ENCODE measurements at places on chromosomes 1 and 21.

DNA sequence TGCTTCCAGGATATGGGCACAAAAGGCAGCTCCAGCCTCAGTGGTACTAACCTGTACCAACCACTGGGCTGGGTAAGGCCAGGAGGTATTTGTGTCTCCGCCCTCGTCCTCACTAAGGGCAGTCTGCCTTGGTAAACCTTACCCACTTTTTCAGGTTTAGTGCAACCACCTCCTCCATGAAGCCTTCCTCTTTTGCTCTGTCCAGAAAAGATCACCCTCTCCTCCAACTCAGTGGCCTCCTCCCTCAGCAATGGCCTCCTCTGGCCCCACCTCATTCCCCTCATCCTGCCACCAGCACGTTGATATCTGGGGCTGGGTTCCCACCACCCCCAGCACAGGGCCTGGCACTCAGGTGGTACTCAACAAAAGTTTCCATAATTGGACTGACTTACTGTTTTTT is 161.5 kb downstream of the GRIK3 start:
- DNase-seq, result no peak

DNA sequence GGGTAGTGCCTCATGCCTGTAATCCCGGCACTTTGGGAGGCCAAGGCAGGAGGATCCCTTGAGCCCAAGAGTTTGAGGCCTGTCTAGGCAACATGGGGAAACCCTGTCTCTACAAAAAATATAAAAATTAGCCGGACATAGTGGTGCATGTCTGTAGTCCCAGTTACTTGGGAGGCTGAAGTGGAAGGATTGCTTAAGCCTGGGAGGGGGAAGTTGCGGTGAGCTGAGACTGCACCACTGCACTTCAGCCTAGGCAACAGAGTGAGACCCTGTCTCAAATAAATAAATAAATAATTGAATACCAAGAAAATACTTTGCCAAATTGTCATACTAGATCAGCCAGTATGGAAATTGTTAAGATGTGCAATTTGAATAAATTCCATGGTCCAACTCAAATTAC is 5.9 kb upstream of the RBBP5 start:
- no peak for DNase-seq

DNA sequence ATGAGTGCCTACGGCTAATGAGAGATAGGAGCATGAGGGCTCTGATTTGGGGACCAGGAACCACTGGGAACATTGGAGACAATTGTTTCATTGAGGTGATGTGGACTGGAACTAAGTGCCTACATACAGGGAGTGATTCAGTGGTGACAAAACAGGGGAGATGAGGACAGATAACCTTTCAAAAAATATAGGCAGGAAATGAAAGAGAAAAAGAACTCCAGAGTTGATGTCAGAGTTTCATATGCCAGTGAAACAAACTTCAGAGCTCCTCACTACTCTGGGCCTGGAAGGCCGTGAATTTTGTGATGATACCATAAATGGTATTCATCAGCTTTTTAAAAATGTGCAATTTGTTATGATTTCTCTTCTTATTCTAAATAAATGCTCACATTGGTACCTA is 39.3 kb downstream of the FASLG start:
- no peak for DNase-seq

DNA sequence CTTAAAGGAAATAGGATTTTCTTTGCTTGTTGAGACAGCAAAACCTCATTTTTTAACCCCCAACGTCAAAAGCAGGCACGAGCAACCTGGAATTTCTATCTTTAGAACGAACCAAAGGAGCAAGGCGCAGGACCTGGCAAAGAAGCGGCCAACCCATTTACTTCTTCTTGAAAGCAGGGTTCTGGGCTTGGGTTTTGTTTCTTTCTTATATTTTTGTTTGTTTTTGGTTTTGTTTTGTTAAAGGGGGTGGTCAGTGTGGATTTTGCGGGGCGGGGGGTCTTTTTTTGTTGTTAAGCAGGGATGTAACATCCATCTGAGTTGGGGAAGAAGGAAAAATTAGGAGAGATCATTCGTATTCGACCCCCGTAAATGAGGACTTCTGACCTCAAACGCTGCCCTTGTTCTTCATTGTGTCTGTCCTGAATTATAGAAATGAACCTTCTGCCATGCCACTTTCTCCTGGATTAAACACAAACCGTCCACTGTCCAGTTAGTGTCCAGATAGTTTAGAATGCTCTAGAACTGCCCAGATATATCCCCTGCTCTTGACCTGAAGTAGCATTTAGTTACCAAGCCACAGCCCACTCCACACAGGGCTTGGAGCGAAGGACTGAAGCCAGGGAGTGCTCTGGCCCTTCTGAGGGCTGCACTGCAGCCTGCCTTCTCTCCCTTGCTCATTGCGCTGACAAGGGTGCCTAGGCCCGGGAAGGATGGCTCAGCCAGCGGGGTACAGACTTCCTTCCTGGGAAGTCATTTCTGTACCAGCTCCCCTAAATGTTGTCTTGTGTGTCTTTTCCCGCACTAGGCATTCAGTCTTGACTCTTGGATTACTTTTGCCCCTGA is 909 bp upstream of the APP start:
- no peak for DNase-seq

GRCh38 chr1:156245451-156246232 is 2.2 kb downstream of the PAQR6 start:
- no peak for DNase-seq

DNA sequence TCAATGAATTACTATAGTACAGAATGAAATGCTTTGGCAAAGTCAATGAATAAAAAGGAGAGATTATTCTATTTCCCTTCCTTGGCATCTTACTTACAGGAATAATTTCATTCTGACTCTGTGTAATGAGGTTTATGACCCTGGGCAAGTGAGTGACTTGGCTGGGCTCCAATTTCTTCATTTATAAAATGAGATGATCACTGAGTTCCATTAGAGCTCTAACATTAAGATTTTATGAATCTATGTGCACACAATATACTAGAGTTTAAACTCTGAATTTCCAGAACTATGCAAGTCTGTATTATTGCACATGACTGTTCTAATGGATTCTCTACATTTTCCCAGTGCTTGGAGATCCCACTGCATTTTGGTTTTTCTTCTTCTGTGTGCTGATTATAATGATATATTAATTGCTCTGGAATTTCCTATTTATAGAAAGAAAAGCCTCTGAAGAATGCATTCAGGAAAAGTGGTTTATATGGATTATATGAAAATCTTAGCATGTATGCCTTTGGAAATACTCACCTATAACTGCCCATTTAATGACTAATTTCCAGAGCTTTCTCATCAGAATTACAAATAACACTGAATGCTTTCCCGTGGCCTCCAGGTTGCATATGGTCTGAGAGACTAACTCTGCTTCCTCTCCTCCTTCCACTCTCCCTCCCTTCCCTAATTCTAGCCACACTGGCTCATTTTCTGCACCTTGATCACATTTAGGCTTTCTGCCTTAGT is 97.4 kb upstream of the CHRM3 start:
- no peak for DNase-seq
